Kidney capillary endothelial cell (primary cell): ENCODE measurements at places on chromosomes 5 and 9.

GRCh38 chr9:125558453-125559092, 148.4 kb downstream of the MAPKAP1 start:
- peak; percentile 61 for DNase-seq

DNA sequence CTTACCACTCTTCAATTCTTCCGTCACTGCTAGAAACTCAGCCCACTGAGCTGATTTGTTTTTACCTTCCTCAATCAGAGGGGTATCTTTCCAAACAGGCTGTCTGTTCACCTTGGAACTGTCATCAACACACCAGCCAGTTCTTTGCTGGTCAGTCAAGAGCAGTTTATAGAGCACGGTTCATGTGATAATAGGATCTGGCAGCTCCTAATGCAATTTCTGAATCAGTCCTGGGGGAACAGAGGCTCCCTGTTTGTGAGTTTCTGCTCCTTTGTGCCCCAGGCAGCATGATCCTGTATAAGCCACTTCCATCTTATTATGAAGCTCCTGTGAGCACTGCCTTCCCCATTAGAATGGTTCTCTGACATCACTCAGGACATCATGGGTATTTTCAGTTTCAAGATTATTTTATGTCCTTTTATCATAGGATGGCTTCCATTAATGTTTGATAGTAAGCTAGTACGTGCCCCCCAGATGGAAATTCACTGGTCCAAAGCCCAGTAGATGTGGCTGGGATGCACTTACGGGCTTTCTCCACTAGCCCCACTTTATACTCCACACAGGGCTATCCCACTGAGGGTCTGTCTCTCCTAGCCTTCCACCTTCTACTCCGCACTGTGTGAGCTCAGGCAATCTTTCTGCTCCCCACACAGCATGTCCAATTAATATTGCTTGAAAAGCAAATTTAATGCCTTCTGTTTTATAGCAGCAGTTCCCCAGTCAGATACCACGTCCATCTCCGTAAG, 85.5 kb upstream of the SPIN1 start:
- DNase-seq, result no peak

GRCh38 chr5:134252671-134253070, 26.8 kb upstream of the PPP2CA start:
- DNase-seq, result peak; percentile 74

- no peak for DNase-seq
Measured at GRCh38 chr5:131282235-131282634, 18.4 kb downstream of the CDC42SE2 start.

GRCh38 chr9:85117831-85118230, 448.3 kb downstream of the NTRK2 start:
- no peak for DNase-seq

- DNase-seq, result peak; percentile 19
Measured at GRCh38 chr9:20592673-20593072, 29.6 kb downstream of the MLLT3 start.
